ENCODE measurements at places on chromosomes 1 and 21.

GRCh38 chr1:116956378-116956777 lies 45.2 kb upstream of the CD101 start:
- DNase-seq = no peak

- DNase-seq = no peak
Measured at GRCh38 chr21:33801424-33802405, 113.9 kb downstream of the ATP5PO start.

DNA sequence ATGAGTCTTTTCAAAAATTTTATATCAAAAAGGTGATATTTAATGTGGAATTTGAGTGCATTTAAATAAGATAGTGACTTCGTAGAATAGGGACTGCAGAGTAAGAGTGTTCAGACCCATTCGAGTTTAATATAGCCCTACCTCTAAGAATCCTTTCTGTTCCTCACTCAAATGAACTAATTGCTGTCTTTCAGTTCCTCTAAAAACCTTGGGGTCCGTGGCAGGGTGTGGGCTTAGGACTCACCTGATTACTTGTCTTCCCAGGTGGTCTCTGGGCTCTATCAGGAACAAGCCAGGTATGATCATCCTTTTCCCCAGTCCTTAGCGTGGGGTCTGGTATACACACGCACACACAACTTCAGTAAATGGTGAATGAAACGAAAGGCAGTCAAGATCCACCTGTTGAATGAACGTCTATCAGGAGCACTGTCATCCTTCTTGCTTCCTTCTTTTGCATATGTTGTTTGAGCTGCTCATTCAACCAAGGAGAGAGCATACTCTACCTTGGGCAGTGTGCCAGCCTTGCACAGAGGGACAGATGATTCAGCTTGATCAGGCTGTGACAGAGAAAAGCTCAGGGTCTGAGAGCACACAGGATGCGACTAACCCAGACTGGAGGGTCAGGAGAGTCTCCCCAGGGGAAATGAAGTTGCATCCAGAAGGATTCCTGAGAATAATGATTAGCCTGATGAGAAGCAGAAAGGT lies 1.2 kb upstream of the RNF11 start:
- no peak for DNase-seq

DNA sequence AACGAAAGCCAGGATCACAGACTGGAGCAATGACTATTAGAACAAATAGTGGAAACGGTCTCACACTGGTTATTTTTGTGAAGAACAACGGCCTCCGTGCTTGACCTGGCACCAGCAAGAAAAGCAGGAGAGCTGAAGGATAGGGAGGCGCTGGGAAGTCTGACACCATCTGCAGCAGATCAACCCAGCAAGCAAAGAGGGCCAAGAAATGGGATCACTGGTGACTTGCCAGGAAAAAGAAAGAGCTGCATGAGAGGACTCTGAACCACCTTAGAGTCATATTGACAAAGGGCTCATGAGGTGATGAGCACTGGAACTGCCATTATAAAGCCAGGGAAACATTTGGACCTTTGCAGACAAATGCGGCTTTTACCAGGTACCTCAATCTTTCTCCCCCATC lies 25.0 kb downstream of the MTOR start:
- DNase-seq = no peak

GRCh38 chr1:67880056-67880601 lies 46.9 kb upstream of the GNG12 start:
- no peak for DNase-seq
